NCI-H510A treated with DMSO at 0.1 percent for 48 hours (cell line): ENCODE measurements at places on chromosomes 4 and X.

- no peak for DNase-seq
Observed at GRCh38 chr4:114926583-114926982, 186.8 kb downstream of the NDST4 start.

DNA sequence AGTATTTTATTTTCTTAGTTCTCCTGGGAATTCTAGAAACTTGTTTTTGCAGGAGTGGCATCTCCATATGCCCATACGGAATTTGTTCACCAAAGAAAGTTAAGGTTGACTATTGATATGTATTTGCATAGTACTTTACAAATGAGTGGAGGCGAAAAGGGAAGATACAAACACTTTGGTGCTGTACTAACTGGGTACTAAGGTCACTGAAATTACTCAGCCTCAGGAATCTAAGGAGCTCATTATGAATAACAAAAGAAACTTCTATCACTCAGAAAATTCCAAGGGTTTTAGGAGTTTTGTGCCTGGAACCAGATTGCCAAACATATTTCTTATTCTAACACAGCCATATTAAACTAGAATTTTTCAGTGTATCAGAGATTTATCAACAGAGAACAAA is 27.4 kb upstream of the TMPRSS11B start:
- no peak for DNase-seq

DNA sequence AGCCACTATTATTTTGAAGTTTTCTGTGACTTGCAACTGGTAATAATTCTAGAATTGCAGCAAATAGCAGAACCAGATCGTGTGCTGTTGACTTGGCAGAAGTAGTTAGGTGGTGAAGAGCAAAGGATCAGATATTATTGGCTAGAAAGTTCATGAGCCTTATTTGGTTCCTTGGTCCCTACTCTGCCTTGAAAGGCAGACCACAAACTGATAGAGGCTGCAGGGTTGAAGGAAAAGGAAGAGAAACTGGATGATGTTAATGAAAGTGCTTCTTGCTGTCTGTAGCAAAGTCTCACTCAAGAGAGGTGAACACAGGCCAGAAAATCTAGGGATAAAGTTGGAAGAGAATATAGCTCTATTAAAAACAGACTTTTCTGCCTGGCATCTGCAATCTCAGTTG is 41.2 kb upstream of the RNF150 start:
- DNase-seq, result no peak

DNA sequence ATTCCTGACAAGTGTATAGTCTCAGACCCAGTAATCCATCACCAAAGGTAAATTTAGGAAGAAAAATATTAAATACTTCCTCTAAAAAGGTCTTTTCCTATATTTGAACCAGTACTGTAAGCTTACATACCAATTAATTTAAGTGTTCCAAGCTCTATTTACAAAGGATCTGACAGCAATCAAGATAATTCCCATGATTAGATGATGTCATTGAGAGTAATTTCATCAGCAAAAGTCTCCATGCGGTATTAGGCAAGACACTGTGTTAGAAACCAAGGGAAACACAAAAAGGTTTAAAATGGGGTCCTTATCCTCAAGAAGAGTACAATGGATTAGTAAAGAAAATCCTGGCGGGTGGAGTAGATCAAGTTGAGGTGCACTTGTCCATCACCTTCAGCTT is 198.5 kb downstream of the PRDM5 start:
- DNase-seq, result peak; percentile 18

DNA sequence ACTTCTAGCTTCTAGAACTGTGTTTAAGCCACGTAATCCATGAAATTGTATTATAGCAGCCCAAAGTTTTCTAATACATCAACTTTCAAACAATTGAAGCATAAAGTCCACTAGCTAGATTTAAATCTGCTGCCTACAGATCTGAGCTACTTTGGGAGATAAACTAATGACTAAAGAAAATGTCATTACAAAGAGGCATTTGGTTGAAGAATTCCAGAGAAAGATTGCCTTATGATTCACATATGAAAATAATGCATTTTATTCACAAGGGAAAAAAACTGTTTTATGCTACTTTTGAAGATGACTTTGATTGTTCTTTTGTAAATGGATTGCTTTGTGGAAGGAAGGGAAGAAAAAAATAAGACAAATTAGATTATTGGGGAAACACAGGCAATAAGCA is 124.1 kb upstream of the SLIT2 start:
- no peak for DNase-seq

- DNase-seq, result no peak
Observed at GRCh38 chr4:15021311-15021710, 19.0 kb downstream of the CPEB2 start.
